ENCODE measurements at places on chromosomes 3 and 15. TPM values are rescaled to one million over a fixed set of nuclear protein-coding genes. Genes with fewer than 3 reads are reported as not detected.

GRCh38 chr15:68347392-68347791 lies 69.8 kb downstream of the FEM1B start:
- no peak for DNase-seq

- no peak for DNase-seq
These were observed 164.3 kb upstream of the SETMAR start for GRCh38 chr3:4138786-4139431.

DNA sequence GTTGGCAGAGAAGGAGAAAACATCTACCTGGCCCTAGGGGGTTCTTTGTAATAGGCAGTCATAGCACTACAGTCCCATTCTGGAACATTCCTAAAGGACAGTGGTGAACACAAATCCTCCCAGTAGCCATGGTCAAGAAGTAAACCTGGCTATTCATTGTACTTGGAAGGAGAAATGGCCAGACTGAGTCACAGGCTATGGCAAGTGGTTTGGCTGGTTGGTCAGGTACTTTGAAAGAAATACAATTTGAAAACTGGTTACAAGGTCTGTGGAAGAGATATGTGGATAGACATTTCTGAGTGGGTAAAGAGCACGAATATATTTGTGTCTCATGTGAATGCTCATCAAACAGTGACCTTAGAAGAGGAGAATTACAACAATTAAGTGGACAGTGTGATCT lies 33.0 kb upstream of the FAN1 start:
- DNase-seq, result no peak

DNA sequence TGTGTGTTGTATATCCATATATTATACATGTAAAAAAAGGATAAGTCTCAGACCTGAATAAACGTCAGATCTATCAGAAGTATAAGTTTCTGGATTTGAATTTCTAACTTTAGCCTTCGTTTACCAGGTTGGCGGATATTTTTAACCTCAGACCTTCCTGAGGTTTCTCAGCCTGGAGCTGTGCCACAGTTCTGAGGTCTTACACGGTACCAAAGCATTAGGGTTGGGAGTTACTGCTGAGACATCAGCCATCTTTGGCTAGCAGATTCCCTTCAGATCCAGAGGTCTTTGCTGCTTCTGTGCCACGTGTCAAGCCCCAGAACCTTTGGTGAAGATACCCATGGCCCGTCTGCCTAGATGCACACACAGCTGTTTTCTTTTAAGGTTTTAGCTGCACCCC lies 84.7 kb downstream of the PPP2R3A start:
- no peak for DNase-seq

The SEMA7A gene
- 2.2 TPM for total RNA-seq

- peak; percentile 64 for DNase-seq
These were observed 69.7 kb downstream of the USF3 start for GRCh38 chr3:113626503-113627371.

The MPI gene
- 85.2 TPM for total RNA-seq

GRCh38 chr15:39514933-39515332 lies 65.9 kb upstream of the THBS1 start:
- DNase-seq, result no peak

GRCh38 chr3:46930166-46930944 lies 46.2 kb downstream of the CCDC12 start:
- no peak for DNase-seq

The TMC3 gene
- total RNA-seq, result not detected

DNA sequence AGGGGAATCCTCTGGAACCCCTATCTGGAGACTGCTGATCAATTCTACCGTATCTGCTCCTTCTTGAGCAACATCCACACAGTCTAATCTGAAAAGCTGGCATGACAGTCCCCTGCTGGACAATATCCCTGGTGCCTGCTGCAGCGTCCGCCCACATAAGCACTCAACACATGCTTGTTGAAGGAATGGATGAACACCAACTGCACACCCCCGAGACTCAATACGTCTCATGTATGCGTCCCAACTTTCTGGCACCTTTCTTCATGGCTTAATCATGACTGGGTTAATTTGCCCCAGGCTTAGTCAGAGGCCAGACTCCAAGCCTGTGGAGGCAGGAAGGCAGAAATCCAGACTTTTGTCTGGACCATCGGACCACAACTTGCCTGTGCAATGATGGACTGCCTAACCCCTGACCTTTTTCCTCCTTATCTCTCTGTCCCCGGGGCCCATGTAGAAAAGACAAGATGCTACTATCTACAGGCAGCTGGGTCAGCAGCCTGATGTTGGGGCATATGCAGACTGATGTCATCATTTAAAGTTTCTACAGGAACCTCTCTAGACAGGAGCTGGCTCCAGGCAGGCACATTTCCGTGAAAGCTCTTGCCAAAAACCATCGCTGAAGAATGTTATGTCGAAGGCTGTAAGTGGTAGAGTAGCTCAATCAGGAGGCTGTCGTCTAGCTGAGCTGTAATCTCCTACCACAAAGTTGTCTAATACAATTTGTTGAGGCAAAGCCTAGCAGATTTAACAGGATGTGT lies 114.1 kb upstream of the TPM1 start:
- no peak for DNase-seq

The ITIH3 gene
- 0.71 TPM for total RNA-seq

GRCh38 chr3:188270423-188270972 lies 116.5 kb downstream of the LPP start:
- DNase-seq, result no peak

DNA sequence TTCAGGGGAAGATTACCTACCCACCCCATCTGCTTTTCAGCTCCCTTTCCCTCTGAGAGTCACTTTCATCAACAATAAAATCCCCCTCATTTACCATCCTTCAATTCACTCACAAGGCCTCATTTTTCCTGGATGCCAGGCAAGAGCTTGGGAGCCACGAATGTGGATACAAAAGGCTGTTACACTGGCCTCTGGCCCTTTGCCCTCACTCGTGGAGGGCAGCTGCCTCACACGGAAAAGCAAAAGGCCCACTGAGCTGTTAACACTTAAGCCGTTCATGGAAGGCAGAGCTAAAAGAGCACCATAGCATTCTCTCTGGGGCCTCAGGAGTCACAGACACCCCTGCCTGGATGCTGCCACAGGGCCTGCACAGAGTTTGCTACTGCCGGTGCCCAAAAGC lies 102.4 kb upstream of the TUSC7 start:
- DNase-seq, result no peak

The SMCO1 gene
- 2.2 TPM for total RNA-seq

DNA sequence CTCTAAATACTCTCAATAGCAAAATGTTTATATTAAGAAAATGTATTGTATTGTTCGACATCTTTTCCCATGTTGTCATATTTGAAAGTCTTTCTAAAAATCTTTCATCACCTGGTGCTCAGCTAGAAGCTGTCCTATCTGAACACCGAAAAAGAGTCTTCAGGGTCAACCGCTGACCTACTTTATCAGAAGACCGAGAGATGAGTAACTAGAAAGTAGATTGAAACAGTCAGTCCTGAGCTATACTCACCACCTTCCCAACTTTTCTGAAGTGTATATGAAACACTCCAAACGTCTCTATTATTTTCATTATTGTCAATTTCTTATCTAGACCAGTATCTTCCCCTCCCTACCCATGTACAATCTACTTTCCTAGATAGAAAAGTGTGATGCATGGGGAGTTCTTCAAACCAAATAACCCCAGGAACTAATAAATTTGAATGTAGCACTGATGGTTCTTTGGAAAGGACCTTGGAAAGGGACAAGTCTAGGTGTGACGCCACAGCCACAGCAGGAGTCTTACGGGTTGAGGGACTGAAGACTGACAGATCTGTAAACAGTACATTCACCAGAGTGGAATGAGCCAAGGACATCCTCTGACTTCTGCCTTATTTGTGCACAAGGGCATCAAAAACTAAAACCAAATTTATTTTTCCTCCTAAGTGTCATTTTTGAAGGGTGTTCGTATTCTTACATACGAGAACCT lies 58.6 kb downstream of the TMOD3 start:
- no peak for DNase-seq

DNA sequence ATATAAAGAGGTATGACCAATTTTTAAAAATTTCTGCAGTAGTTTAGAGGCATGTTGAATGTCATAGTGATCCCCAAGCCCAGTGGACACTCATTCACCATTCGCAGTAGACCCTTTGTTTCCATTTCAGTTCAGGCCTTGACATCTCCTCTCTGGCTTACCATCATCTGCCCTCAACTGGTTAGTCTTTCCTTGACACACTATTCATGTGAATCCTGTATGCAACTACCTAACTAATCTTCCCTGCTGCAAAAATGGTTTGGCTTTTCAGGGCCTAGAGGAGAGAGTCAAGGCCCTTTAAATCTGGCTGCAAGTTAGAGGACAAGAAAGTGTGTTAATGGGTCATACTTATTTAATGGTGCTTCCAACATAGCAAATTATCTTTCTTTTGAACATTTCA lies 10.9 kb downstream of the APH1B start:
- no peak for DNase-seq

DNA sequence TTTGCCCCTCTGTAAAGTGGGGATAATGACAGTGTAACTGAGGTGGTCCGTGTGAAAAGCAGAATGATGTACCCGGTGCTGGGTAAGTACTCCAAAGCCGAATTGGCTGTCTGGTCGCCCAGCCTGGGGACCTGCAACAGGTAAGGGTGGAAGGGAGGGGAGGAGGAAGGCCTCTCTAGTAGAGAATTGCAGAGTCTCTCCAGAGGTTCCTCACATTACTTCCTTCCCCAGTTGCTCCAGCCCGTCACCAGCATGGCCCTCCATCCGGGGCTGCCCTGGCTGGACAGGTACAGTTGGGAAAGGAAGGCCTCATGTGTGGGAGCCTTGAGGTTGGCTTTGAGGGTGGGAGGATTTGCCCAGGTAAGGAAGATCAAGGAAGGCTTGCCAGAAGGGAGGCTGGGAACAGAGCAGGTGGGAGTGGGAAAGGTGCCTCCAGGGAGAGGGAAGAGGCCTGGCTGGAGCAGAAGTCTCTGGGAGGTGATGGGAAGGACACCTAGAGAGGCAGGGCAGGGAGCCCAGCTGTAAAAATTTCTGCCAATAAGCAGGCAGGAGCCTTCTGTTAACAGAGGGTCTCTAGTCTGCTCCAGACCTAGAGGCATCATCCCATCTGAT lies 1.7 kb upstream of the PSTPIP1 start:
- no peak for DNase-seq

The GANC gene
- 14.3 TPM for total RNA-seq

GRCh38 chr3:32460031-32460749 lies 42.5 kb downstream of the CMTM6 start:
- DNase-seq, result no peak

DNA sequence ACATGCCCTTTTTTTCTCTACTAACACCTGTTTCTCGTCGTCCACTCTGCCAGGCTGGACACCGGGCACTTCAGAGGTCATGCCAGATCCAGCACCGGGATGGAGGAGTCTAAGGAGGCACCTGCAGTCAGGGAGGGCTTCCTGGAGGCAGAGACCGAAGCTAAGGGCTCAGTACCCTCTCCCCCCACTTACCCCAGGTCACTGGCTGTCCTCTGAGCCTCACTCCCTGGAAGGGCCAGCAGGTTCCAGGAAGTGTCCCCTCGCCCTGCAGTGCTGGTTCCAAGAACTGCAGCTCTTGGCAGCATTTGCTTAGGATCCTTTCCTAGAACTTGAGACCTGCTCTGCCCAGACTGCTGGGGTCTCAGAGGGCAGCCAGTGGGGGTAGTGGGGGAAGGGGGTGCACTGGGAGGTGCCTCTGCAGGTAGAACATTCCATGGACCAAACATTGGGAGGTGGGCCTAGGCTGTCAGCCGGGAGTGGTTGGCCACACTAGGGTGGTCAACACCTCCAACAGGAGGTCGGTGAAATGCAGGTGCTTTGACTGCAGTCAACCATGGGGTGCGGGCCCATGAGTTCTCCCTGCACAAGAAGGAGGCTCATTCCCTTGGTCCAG lies 11.3 kb downstream of the CISH start:
- no peak for DNase-seq

DNA sequence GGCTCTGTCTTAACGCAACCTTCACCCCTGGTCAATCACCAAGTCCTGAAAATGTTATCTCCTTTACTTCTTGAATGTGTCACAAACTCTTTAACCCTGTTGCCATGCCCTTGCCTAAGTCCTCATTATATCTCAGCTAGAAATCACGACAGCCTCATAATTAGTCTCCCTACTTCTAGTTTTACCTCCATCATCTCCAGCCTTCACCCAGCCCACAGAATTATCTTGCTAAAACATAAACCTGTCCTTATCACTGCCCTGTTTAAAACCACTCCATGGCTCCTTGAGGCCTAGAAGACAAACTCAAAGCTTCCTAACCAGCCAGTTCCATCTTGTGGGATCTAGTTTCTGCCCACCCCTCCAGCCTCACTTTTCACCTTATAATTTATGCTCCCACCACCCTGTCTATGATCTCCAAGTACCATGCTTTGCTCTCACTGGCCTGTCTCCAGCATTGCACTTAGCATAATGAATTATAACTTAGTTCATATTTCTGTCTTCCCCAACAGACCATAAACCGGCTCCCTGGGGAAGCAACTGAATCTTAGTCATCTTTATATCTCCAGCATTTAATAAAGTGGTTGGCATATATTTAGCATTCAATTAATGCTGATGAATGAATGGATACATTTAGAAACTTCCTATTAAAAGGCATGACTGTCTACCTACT lies 39.2 kb downstream of the GPR176 start:
- no peak for DNase-seq

GRCh38 chr15:40863660-40864270 lies 10.3 kb downstream of the RHOV start:
- DNase-seq, result no peak

The CCDC54 gene
- total RNA-seq, result not detected

- no peak for DNase-seq
These were observed 64.0 kb downstream of the KAT2B start for GRCh38 chr3:20104167-20104661.

The GJD2 gene
- total RNA-seq, result not detected

DNA sequence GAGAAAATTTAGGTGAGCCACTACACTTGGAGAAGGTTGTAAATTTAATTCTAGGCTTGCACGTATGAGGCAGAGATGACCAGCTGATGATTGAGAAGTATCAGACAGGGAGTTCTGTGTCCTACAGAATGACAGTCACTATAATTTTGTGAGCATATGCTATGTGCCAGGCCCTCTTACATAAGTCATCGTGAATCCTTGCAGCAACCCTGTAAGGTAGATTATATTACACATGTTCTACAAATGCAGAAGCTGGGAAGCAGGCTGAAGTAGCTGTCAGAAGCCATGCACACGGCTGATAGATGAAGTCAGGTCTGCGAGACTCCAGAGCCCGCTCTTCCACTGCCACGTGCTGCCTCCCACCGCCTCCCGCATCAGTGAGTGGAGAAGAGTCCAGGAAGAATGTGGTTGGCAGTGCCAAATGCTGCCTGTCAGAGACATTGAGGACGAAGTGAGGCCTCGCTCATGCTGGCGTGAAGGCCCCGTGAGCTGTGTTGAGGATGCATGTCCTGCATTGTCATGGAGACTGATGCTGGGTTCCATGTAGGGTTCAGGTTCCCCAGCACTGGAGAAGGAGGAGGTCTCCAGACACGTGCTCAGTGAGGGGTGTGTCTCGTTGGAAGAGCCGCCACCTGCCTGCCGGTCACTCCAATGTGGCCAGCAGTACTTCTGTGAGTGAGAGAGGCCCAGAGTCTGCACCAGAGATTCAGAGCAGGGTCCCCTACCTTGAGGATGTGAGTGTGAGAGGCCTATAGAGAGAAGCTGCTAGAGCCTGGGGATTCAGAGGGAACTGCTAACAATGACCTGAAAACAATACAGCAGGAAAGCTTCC lies 123.3 kb upstream of the PLXNA1 start:
- DNase-seq, result no peak

The MKRN2OS gene
- not detected for total RNA-seq

The TBCCD1 gene
- 10.7 TPM for total RNA-seq

Data from gastrocnemius medialis (tissue), 4 donors.